Stimulated activated CD8-positive, alpha-beta memory T cell treated with anti-CD3 and anti-CD28 coated beads, Interleukin-2, amount 100 ng/mL, for 1 hour (primary cell): ENCODE measurements at places on chromosomes 6 and 20.

DNA sequence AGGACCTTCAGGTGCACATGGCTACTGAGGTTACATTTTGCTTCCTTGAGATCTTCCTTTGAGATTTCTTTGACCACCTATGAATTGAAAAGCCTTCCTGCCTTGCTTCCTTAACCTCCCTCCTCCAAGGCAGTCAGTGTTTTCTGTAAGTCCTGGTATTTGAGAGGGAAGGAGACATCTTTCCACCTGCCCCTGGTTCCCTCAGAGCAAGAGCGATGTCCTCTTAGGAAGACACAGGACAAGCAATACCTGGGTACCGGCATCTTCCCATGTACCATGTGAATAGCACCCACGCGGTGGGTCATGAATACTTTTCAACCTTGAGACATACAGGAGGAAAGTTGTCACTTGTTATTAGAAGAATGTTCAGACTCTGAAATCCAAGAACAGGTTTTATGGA, 37.1 kb downstream of the GINS1 start:
- no peak for DNase-seq

GRCh38 chr20:46137816-46138215, 19.7 kb downstream of the CD40 start:
- DNase-seq = no peak

DNA sequence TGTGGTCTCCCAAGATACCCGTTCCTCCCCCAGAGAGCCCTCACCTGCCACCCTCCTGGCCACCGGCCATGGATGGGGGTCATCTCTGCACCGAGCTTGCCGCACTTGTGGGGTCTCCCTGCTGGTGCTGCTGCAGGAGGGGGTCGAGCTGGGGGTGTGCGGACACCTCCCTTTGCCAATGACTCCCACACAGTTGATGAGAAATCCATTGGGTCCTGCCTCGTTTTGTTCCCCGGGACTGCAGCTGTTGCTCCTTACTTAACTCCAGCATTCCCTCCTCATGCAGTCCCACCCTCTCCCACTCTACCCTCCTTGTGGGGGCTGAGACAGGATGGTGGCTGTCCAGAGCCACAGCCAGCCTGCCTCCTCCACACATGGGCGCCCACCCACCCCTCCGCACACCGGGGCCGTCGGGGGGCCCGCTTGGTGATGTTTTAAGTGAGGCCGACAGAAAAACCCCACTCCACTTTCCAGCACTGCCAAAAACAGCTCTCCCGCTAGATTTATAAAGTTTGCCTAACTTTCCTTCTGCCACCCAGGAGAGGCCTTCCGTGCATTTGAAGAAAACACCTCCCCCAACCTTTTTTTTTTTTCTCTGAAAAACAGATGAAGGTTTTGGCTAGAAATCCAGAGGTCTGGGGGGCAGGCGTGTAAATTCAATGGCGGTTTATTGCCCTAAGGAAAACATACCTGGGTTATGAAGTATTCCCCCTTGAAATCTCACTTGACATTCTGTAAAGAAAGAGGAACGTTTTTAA, 53.5 kb upstream of the APCDD1L start:
- DNase-seq = no peak

GRCh38 chr20:50528129-50528528, 17.9 kb downstream of the PTPN1 start:
- no peak for DNase-seq

DNA sequence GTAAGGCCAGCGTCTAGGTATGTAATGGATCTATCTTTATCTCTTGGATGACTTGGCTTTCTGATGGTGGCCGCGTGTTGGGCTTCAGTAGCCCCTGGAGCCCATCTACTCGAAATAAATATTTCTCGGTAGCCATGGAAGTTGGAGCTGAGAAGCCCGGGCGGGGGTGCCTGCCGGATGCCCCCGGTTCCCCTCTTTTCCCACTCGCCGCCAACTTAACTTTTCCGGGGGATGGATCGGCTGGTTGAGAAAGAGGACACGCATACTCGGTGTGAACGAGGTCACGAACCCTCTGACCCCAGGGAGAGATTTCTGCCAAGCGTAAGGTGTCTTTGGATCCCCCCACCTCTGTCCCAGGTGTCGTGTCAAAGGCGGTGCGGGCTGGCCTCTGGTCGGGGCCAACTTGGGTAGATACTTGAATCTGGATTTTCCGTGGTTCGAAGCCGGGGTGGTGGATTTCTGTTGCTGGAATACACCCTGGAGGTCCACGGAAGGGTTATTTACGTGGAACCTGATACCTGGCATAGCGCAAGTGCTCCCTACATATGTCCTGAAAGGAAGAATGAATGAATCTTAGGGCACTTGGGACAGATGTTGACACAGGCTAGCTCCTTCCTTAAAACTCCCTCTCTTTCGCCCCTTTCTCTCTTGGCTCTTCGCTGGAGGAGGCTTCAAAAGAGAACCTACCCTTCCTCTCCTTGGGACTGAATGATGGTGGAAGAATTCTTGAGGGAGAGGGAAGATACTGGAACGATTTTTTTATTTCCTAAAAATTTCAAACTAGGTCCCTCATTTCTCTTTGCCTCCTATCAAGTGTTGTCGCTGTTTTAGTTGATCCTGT, 996 bp downstream of the DOK5 start:
- no peak for DNase-seq

GRCh38 chr6:5684320-5685053, 322.2 kb downstream of the NRN1 start:
- no peak for DNase-seq

GRCh38 chr6:129920103-129920798, 59.1 kb upstream of the TMEM244 start:
- no peak for DNase-seq

DNA sequence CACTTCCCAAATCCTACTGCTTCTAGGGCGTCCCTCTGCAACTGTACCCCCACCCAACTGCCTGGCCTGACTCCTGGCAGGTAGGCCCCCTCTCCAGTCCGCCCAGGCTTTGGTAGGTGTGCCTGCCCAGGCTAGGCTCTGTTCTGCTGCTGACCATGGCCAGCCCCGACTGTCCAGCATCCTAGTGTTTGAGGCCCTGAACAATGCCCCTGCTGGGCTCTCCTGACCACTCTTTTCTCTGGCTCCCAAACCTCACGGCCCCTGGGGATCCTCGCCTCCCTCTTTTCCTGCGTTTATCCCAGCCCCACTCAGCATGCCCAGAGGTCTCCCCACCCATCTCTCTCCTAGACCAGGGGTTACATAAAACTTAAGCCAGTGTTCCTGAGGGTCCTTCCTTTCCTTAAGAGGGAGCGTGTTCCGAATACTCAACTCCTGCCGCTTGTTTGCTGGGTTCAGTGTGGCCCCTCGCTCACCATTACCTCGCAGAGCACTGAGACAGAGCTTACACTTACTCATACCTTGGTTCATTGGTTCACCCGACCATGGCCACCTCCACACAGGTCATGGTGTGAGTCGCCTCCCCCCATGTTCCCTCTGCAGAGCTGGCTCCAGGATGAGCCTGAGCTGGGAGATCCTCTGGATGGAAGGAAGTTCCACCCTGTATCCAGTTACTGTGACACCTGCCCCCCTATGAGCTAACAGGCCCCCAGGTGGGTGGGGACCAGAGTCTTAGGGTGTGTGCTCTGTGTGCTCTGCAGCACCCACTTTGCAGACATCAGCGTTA, 21.0 kb upstream of the MYT1 start:
- no peak for DNase-seq

GRCh38 chr6:137743493-137743892, 123.6 kb upstream of the TNFAIP3 start:
- DNase-seq = no peak
